Esophagus squamous epithelium (tissue), 5 donors: ENCODE measurements at places on chromosomes 1 and 21.

DNA sequence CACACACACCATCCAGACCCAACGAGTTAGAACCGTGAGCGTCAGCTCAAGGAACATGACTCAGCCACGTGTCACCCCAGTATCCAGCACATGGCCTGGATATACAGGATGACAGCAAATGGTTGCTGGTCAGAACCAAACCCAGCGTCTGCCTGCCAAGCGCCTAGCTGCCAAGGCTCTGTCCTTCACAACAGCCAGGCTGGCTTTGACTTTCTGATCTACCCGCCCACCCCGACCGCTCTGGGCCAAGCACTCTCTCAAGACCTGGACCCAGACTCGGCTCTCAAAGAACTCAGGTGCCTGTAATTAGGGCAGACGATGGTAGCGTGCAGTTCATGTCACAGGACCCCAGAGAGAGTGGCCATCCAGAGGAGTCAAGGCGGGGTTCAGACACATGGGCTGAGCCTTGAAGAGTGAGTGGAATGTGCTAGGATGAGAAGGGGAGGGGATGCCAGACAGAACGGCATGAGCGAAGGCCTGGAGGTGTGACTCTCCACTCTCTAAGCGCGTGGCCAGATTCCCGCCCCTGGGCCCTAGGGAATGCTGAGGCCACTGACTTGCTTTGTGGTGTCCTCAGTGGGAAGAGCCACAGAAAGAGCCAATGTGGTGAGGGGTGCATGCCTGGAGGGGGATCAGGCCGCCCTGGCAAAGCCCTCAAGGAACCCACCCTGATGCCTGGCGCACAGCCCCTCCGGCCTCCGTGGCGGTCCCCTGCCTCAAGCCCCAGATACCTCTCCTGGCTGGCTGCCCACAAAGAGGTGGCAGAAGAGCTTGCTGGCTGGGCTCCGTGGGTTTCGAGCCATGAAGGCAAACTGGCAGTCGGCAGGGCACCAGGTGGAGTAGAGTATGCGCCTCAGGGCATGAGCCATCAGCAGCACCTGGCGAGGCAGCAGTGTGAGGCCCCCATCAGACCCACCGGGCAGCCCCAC, 7.0 kb downstream of the SH2D5 start:
- DNase-seq: no peak

DNA sequence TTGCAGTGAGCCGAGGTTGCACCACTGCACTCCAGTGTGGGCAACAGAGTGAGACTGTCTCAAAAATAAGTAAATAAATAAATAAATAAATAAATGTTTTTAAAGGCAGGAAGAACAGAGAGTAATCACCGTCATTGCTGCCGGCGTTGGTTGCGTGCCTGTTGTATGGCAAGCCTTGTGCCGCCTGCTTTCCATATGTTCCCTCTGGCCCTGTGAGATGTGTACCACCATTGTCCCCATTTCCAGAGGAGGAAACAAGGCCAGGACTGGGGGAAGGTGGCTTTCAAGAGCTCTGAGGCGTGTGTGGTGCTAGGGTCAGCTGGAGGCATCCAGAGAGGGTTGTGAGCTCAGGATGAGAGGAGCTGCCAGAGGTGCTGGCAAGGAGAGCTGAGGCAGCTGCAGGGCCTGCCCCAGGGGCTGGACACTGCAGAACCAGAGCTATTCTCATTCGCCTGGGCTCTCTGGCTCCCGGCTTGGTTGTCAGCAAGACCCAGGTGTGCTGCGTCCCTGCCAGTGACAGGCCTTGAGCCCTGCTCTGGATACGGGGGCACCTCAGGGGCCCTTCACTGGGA, 5.2 kb upstream of the MARCKSL1 start:
- DNase-seq: no peak

DNA sequence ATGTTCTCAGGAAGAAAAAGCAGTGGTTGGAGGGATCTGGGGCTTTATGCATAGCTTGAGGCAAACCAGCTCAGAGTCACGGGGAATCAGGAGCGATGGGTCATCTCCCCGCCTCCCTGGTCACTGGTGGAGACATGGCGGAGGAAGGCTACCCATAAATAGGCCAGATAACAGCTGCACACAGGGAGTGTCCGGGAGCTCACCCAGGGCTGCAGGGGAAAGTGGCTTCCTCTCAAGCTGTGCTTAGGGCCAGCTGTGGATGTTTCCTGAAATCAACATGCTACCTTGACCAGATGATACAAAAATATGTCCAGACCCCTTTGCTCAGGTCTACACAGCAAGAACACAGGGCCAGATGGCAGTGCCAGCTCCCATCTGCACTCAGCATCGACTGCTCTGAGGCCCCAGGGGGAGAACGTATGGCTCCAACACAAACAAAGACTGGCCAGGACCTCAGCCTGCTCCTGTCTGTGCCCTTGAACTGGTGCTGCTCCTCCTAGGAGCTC, 27.1 kb upstream of the RERE start:
- no peak for DNase-seq

GRCh38 chr1:41122148-41122547, 100.6 kb upstream of the SLFNL1 start:
- no peak for DNase-seq

DNA sequence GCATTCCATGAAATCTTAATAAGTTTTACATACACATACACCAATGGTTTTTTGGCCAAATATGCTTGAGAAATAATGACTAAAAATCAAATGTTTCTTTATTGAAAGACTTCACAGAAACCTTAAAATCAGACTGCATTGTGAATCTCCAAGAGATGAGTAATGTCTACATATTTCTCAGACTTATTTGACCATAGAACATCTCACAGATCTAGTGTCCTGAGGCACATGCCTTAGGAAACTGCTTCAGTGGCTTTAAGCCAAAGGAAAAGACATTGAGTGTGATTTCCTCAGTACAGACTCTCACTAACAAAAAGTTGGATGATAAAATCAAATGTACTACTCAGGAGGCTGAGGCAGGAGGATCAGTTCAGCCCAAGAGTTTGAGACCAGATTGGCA, 6.2 kb upstream of the C1orf105 start:
- DNase-seq: no peak

DNA sequence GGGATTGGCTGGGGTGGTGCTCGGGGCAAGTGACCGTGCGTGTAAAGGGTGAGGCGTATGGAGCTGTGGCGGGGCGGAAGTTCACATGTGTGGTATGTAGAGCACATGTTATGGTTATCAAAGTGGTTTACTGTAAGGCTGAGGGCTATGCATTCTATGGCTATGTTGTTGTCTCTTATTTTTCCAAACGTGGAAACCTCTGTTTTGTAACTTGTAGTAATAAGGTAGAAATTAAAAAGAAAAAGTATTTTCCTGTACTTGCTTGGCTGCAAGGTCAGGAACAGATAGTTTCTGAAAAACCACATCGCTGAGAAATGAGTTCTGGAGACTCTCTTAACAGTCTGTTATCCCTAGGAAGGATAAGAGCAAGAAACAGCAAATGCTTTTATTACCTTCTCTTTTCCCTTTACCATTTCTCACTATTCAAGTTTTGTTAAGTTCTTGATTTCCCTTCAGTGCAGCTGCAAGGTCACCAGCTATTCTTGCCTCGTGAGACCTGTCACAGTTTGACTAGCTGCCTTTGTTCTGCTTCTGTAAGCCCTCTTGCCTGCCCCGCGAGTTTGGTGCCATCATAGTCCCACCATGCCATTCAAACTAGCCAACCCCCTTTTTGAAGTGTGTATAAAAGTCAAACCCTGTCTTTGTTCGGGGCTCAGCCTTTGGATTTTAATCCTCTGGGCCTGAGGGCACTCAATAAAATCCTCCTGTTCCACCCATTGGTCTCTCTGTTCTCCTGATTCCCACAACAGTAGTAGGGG, 9.5 kb downstream of the RNU1-2 start:
- DNase-seq: no peak

DNA sequence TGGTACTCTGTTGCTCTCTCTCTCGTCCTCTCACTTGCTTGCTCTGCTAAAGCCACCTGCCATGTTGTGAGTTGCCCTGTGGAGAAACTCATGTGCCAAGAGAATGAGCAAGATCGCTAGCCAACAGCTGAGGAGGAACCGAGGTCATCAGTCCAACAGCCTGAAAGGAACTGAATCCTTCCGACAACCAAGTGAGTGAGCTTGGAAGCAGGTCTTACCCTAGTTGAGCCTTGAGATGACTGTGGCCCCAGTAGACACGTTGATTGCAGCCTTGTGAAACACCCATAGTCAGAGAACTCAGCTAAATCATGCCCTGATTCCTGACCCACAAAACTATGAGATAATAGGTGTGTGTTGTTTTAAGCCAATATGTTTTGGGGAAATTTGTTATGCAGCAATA, 48.1 kb upstream of the BACH1 start:
- no peak for DNase-seq

GRCh38 chr1:212601524-212601923, 7.0 kb upstream of the ATF3 start:
- DNase-seq: no peak

DNA sequence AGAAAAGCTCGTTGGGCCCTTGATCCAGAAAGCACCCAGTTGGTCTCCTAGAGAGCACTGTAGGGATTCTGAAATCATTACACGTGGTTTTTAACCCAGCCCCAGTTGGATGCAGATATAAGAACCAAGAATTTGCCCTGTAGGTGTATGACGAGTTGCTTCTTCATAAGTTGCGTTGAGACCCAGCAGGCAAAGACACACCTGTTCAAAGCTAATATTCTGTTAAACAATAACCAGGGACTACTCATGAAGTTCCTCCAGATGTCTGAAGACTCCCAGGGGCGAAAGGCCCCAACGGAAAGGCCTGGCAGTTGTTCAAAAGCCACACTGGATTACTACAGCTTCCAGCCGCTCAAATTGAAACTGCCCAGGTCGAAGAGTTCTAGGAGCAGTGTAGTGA, 88.6 kb upstream of the HNRNPU start:
- DNase-seq: no peak

- DNase-seq: no peak
Observed at GRCh38 chr1:226710501-226710900, 28.6 kb downstream of the ITPKB start.

DNA sequence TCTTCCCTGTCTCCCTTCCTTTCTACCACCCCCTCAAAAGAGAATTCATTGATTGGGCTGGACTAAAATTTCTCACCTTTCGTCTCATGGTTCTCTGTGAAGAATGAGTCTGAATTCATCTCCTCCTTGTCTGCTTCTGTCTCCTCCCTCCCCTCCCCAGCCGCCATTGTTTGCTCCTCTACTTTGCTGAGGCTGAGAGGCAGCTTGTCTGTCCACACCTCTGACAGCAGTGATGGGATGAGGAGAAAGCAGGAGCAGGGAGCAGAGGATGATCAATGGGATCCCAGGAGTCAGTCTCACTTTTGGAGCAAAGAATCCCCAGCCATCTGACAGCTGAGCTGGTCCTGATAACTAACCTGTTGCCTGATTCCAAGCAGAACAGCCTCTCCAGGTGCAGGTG, 2.5 kb downstream of the ILDR2 start:
- no peak for DNase-seq

- DNase-seq: no peak
Observed at GRCh38 chr1:100721526-100722207, 2.1 kb downstream of the VCAM1 start.

DNA sequence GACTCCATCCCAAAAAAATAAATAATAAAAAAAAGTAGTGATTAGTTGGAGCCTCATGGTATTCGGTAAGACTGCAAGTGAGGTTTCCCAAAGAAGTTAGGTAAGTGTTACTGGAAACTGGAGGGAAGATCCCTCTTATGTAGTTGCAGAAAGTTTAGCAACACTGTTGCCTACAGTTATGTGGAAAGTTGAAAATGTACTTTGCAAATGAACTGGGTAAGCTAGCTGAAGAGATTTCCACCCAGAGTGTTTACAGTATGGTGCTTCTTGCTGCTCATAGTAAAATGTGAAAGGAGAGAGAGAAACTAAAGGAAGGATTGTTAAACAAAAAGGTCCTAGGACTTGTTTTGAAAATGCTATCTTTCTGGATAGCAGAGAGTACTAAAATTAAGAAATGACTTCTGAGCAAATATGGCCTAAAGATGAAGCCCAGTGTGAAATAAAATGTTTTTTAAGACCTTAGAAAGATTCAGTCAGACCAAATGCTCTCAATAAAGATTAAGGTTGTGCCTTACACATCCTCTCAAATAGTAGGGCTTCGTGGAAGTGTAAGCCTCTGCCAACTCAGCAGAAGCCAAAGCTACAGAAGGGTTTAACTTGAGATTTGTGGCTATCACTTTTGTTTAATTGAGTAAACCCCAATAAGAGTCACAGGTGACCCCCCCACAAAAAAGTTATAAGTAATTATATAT, 31.5 kb downstream of the RPS6KC1 start:
- DNase-seq: no peak

DNA sequence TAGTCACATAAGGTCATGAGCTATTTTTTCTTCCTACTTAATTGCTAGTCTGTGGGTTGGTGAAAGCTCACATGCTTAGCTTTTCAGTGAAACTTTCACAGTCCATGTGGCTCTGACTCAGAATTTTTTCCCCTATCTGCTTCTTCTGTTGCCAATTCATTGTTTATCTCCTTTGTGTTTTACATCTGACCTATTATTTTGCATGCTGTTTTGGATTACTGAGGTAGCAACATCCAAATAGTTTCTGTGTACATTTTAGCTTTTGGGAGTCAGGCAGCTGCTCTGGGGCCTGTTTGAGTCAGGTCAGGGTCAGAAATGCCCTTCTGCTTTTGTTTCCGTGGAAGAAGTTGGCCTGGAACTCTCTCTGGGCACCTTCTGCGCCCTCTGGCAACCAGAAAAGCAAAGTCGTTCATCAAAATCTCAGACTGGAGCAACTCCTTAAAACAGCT, 40.0 kb downstream of the ROR1 start:
- no peak for DNase-seq

DNA sequence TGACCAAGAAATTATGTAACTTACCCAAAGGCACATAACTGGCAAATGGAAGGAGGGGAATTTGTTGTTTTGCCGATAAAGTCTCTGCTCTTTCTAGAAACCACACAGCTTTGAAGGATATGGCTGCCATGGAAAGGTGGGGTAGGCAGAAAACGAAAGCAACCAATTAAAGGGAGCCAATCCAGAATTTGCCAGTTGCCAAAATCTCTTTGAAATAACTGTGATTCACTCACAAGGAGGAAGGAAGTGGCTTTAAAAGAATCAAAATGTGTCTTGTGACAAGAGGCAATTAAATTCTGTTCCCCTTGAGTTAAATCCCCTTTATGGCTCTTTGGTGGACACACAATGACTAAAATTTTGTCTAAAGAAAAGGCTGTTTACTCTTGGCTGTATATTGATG, 61.2 kb upstream of the CCDC190 start:
- DNase-seq: no peak

DNA sequence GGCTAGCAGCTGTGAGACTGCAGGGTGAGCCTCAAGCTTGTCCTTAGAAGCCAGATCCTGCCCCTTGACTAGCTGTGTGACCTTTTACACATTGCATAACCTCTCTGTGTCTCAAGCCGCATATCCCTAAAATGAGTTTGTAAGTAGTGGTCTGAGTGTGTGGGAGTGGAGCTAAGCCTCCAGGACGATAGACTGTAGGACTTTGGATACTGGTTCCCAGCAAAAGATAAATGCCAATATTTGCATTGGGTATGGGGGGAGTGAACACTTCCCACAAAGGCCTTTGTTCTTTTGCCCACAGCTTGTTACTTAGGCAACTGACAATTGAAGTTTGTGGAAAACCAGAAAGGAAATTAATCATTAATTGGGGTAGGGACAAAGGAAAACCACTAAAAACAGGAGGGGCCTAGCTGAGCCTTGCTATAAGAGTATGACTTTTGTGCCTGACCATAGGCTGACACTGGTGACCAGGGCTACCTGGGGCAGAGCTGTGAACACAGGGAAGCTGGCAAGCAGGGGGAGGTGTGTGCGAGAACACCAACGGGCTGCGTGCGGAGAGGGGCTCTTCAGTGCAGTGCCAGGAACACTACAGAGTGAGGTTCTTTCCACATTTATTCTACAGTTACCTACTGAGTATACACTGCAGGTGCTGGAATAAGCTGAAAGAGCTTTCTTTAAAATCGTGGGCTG, 102.4 kb upstream of the ETV3 start:
- DNase-seq: no peak

GRCh38 chr1:202172015-202172355, 11.6 kb upstream of the PTPN7 start:
- DNase-seq: no peak
